EH (cell line): ENCODE measurements at places on chromosomes 5 and 9.

- no peak for DNase-seq
Measured at GRCh38 chr9:34382879-34383278, 6.2 kb upstream of the MYORG start.

DNA sequence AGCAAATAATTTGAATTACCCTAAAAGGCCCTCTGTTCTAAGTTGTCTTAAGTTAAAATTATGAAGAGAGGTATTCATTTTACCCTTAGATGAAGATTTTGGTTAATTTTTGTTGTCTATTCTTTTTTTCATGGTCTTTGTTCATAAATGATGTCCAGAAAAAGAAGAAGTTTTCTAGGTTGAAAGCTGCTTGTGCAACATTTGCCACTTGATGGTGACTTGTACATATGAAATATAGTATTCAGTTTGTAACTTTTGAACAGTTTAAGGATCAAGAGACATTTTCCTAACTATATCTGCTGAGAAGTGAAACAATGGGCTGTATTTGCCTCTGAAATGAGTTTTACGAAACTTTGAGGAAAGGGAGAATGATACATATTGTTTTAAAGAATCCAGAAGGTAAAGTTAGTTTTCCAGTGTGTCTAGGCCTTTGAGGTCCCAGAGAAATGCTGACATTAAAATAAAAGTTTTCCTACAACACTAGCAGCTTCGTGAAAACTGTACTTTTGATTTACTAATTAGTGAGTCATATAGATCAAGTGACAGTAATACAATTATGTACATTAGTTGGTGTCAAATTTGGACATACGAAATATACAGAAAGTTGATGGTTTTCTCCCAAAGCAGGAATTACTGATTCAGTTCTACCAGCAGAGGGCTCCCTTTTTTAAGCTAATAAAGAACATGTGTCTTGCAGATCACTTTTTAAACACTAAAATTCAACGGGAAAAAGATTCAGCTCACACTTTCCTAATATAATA is 70.5 kb downstream of the PIK3R1 start:
- DNase-seq: peak; percentile 68

GRCh38 chr5:128920345-128921215 is 44.7 kb upstream of the SLC27A6 start:
- DNase-seq: peak; percentile 32

- no peak for DNase-seq
Measured at GRCh38 chr5:158039911-158040347, 181.0 kb upstream of the CLINT1 start.

- no peak for DNase-seq
Measured at GRCh38 chr9:125966959-125967711, 220.0 kb downstream of the PBX3 start.

DNA sequence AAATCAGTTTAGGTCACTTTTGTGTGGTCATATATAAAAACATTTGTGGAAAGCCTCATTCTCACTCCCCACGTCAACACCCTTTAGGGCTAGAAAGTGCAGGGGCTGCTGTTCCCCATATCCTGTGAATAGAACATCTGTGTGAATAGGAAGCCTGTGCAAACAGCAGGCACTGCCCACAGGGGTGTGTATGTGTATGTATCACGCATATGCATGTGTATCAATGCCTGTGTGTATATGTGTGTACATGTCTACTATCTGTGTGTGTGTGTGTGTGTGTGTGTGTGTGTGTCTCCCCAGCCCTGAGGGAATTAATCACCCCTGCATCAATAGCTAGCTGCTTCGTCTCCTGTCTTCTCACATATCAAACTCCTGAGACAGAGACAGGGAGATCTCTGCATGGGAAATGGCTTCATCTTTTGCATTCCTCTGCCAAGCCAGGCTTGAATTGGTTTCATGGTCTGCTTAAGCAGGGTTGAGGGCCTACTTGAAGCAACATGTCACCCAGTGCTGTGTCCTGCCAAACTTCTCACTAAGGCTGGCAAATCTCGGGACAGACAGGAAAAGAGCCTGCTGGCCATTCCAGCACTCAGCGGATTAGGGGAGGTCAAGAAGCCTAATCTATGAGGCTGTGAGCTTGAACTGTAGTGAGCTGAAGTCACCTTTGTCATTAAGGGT is 265.8 kb downstream of the ADAMTSL1 start:
- no peak for DNase-seq

DNA sequence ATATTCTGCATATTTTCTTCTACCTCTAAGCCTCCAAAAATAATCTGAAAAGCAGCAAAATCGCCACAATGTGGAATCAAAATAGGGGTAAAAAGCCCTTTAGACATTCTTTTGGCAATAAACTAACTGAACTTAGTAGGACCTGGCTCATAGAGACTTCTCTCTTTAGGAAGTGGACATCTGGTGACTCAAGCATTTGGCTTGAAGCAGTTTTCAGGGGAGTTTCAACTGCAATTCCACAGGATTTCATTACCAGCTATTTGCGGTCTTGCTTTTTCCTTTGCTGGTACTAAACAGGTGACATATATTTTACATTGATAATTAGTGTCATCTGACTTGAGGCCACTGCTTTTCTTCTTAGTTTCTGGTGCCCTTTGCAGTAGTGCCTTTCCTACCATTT is 173.2 kb upstream of the FBN2 start:
- DNase-seq: peak; percentile 16
